Stimulated activated CD8-positive, alpha-beta memory T cell treated with anti-CD3 and anti-CD28 coated beads, Interleukin-4, amount 100 ng/mL, for 1 hour (primary cell): ENCODE measurements at places on chromosomes 4 and X.

GRCh38 chrX:69221239-69222102 is 56.2 kb upstream of the PJA1 start:
- DNase-seq, result no peak

DNA sequence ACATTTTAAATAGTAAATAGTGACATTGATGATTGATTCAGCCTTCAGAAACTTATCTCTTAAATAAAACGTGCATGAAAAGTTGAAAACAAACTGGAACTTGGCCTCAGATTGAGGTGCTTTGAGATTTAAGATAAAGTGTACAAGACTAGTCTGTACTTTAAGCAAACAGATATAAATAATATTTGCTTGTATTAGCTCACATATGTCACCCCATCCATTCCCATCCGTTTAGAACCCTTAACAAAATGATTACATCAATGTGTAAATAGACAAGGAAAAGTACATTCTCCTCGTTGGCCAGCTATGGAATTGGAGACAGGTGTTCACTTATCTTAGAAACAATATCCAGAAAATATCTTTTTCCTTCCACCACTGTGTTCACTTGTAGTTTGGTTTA is 130.8 kb downstream of the BANK1 start:
- no peak for DNase-seq

DNA sequence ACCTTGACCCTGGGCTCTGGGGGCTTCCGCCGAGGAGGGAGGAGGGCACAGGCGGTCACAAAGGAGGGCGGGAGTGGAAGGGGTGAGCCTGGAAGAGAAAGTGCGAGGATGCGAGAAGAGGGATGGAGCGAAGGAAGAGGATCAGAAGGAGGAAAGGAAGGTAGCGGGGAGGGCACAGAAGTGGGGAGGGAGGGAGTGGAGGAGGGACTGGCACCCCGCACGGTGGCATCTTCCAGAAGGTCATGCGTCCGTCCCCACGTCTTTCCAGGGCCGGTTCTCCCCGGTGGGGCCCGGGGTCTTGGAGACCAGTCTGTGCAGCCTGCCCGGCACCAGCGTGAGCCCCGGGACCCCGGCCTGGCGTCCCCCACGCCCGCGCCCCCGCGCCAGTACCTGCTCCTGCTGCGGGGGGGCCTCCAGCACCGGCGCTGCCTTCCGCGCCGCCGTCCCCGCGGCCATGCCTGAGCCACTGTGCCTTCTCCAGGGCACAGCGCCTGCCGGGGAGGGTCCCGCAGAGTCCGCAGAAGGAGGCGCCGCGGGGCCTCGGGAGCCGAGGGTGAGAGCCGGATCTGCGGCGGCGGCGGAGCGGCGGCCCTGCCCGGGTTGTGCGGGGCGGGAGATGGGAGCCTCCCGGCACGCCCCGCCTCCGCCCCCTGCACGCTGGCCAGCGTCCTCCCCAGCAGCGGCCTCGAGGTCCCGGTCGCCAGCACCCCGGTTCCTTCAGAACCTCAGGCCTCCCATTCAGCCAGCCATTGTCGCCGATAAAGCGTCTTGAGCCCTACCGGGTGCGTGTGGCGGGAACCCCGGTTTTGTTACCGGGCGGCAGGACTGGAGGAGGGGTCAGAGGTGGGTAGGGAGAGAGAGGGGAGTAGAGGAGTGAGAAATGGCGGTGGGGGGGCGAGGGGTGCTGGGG is at the start of gene RNF175:
Gene RNF175, minus strand, starts transcription at position 618 of the 910 bp plus-strand sequence. Its CDS starts 162 bp downstream, at position 456.
- DNase-seq, result no peak

GRCh38 chrX:39397561-39398199 is 596.4 kb downstream of the MID1IP1 start:
- no peak for DNase-seq
